ENCODE measurements at places on chromosomes 7 and 10. TPM values are rescaled to one million over a fixed set of nuclear protein-coding genes. Genes with fewer than 3 reads are reported as not detected.

DNA sequence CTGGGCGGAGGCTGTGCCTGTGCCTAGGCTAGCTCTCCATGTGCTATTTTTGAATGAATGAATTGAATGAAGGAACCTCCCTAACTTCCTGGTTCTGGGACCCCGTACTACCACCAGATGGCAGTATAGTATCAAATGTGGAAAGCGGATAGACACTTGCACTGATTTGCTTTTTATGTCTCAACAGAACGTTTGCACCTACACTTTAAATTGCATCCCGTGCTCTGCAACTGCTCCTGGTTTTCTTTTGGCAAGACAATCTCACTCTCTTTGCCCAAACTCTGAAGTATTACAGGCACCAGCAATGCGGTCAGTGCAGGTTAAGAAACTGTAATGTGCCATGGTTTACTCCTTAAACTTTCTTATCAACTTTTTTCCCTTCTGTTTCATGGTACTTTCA, 6.5 kb downstream of the FZD8 start:
- peak; percentile 74 for DNase-seq

- DNase-seq = no peak
Observed at GRCh38 chr10:13139676-13140075, 21.7 kb upstream of the MCM10 start.

GRCh38 chr10:81127931-81128330, 590.2 kb downstream of the SH2D4B start:
- no peak for DNase-seq

GRCh38 chr10:61628875-61629513, 33.7 kb upstream of the CABCOCO1 start:
- DNase-seq = peak; percentile 95

GRCh38 chr10:133616371-133617130, 10.0 kb downstream of the FRG2B start:
- DNase-seq = no peak

GRCh38 chr10:116888380-116889055, 39.2 kb downstream of the ENO4 start:
- DNase-seq = peak; percentile 89

WNT2 gene
- total RNA-seq = 1.4 TPM

ALKBH4 gene
- 6.1 TPM for total RNA-seq

DNA sequence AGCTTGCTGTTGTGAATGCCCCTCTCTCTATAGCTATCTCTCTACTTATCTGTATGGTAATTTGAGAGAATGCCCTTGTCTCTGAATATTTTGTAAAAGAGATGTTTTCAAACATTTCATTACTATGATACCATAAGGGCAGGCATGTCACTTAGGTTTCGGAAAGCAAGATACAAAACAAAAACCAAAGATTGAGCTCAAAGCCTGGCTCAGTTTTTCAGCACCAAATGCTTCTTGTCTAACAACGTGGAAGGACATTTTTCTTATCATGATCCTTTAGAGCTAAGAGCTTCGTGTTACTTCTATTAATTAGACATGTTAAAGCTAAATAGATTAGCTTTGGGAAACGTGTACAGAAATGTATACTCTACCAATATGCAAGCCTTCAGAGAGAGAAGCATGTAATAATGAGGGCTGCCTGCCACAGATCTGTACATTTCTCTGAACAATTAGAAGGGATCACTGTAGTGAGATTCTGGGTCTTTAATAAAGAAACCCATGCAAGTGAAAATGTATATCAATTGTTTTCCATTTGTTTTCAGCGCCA, 148.9 kb downstream of the ARID5B start:
- no peak for DNase-seq
